ENCODE measurements at places on chromosomes 13 and 19.

DNA sequence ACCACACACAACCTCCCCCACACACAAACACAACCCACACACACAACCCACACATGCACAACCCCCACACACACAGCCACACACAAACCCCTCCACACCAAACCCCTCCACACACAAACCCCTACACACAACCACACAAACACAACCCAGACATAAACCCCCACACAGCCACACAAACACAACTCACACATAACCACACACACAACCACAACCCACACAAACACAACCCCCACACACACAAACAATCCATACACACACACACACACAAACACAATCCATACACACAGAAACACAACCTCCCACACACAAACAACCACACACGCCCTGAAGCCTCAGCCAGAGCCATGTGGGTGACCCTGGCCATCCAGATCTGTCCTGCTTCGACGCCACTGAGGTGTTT is 30.0 kb upstream of the ISYNA1 start:
- no peak for DNase-seq

GRCh38 chr19:15769586-15769985 is 17.9 kb upstream of the OR10H5 start:
- no peak for DNase-seq

DNA sequence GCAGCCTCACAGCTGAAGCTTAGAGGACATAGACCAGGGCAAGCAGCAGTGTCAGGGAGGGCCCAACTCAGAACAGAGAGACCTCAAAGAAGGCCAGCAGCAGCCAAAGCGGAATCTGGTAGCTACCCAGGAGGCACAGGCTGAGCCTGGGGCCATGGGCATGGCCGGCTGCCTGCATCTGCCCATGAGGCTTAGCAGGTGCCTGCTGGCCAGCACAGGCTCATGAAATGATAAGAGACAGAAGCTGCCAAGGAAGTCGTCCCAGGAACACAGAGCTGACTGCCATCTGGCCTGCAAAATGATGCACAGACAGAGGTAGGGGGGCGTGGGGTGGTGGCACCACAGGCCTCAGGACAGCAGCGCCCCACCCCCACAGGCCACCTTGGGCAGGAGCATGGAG is 29.2 kb downstream of the TUBA3C start:
- no peak for DNase-seq

GRCh38 chr13:73433890-73434289 is 375.1 kb downstream of the KLF5 start:
- no peak for DNase-seq

DNA sequence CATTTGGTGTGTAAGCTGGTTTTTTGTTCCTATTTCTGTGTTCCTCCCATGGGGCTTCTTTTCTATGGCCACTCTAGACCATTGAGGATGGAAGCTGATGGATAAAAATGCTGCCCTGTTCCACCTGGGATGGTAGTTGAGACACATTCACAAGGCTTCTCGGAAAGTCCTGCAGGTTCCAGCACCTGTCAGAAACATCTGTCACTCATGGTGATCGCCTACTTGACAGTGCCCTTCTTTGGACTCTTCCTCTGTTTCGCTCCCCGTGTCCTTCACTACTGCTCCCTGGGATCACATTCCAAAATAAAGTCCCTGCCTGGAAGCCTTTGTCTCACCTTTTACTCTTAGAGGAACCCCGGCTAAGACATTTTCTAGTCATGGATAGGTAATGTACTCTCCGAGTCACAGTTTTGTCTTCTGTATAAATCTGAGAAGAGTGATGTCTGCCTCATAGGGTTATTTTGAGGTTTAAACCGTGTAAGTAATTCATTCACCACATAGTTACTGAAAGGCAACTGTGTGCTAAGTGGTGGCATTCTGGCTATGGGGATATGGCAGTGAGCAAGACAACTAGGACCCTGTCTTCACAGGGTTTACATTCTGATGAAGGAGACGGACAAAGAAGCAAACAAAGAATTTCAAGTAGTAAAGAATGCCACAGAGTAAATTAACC is 21.0 kb downstream of the UBAC2 start:
- no peak for DNase-seq

DNA sequence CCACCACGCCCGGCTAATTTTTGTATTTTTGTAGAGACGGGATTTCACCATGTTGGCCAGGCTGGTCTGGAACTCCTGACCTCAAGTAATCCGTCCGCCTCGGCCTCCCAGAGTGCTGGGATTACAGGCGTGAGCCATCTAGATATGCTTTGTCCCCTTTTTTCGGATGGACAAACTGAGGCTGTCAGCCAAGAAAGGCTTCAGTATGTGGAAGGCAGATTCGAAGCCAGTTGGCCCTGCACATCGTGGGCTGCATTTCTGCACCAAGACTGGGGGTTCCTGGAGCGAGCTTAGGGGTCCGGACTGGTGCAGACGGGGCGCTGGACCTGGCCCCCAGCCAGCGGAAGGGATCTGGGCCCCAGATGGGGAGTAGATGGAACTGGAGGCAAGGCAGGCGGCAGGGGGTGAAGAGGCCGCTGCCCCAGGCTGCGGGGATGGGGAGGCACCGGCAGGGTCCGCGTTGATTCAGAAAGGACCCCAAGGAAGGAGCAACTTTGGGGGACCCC is 9.7 kb upstream of the JUND start:
- no peak for DNase-seq

DNA sequence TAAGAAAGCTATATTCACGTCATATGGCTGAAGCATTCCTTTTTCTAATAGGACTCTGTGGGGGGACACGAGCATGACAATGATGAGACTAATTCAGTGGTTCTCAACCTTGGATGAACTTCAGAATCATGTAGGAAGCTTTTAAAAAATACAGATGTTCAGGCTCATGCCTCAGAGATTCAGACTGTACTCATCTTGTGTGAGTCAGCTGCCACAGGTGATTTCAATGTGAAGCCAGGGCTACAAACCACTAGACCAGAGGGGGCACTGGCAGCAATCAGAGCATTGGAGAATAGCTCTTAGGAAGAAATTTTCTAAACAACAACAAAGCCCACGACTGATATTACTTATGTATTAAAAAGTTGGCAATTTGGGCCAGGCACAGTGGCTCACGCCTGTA is 91.7 kb downstream of the SERP2 start:
- DNase-seq: no peak

- no peak for DNase-seq
Observed at GRCh38 chr13:107358866-107359265, 790.9 kb upstream of the ARGLU1 start.

DNA sequence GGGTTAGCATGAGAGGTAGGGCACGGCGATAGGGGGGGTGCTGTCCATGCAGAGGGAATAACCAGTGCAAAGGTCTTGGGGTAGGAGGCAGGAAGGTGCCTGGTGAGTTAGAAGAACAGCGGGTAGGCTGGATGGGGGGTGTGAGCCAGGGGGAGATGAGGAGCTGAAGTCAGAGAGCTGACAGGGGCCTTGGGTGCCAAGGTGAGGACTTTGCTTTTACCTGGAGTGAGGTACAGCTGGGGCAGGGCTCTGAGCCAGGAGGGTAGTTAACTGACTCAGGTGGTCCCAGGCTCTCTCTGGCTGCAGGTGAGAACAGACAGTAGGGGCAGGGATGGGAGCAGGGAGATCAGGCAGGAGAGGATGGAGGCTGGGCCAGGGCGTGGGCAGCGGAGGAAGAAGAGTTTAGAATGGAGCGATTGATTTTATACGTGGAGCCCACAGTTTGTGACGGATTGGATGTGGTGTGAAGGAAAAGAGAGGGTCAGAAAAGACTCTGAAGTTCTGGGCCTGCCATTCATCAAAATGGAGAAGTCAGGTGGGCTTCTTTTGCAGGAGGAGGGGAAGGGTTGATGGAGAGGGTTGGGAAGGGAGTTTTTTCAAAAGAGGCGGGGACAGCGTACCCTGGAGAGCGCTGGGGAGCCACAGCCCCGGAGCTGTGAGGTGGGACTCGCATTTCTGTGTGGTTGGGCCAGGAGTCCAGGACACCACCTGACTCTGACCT is 1.2 kb upstream of the GRAMD1A start:
- no peak for DNase-seq

- DNase-seq: no peak
Observed at GRCh38 chr13:84917252-84917878, 881.9 kb downstream of the SLITRK6 start.

- no peak for DNase-seq
Observed at GRCh38 chr13:27933580-27934328, 14.0 kb downstream of the PDX1 start.

GRCh38 chr19:45154064-45154827 is 6.5 kb downstream of the NKPD1 start:
- DNase-seq: no peak

DNA sequence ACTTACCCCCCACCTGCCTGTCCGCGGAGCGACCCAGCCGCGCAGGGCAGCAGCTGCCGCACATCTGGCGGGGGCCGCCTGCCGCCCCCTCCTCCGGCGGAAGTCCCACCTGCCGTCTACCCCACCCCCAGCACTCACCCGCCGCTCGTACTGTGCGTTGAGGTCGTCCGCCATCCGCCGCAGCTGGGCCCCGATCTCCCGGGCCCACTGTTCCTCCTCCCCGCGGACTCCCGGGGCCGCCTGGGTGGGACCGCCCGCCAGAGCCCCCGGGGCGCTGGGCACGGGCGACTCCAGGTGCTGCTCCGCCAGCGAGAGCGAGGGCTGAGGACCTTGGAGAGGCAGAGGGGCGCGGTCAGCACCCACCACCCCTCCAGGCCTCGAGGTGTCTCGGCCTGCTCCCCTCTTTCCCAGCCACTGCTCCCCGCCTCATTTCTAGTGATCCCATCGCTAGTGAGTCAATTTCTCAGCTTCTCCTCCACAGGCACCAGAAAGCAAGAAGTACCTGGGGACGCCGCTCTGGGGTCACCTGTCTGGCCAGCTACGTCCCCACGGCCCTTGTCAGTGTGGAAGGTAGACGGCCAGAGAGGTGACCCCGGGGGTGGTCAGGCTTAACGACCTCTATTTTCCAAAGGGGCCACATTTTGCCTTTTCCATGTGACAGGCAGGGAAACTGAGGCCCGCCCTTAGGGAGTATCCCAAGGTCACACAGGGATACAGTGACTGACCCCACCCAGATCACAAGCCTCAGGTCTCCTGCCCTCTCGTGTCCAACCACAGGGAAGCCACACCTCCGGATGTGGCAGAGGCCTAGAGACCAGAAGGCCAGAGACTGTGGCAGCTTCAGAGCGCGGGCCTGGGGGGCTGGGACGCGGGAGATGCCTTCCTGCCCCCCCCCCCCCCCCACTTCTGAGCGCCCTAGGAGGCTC is 4.3 kb downstream of the BBC3 start:
- peak; percentile 35 for DNase-seq

GRCh38 chr13:101258509-101258908 is 157.8 kb downstream of the NALCN start:
- DNase-seq: no peak

DNA sequence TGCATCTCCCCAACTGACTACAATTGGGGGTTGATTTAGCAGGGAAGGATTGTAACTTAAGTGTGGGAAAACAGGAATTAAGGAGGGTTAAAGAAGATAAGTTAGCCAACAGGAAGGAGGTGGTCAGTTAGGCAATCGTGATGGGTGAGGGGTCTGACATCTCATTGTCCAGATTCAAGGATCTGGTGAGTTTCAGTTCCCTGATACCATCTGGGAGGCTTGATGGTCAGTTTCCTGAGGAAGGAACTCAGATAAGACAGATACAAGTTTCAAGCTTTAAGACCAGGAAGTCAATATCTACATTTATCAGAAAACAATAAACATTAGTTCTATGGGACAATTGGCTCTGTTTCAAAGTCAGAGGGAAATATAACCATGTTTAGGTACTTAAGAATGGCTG is 601.8 kb downstream of the SLITRK6 start:
- DNase-seq: no peak

GRCh38 chr13:89269737-89270136 is 1598.6 kb downstream of the SLITRK5 start:
- no peak for DNase-seq

DNA sequence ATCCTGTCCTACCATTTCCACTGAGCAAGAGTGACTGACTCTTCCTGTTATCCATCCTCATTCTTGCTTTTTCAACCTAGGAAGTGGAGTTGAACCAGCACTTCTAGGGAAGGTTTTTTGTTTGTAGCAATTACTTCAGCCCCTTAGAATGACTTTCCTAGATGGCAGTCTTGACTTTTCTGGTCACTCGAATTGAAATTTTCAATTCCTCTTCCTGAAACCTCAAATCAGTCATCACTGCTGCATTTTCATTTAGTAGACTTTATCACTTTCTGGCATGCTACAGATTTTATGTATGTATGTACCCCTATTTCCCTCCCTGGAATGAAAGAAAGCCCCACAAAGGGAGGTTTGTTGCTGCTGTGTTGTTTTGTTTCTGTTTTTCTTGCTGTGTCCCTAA is 915.9 kb downstream of the PCDH17 start:
- DNase-seq: no peak

GRCh38 chr19:40805258-40805868 is 6.4 kb downstream of the EGLN2 start:
- no peak for DNase-seq

GRCh38 chr13:48234566-48235340 is 1.7 kb downstream of the ITM2B start:
- no peak for DNase-seq

DNA sequence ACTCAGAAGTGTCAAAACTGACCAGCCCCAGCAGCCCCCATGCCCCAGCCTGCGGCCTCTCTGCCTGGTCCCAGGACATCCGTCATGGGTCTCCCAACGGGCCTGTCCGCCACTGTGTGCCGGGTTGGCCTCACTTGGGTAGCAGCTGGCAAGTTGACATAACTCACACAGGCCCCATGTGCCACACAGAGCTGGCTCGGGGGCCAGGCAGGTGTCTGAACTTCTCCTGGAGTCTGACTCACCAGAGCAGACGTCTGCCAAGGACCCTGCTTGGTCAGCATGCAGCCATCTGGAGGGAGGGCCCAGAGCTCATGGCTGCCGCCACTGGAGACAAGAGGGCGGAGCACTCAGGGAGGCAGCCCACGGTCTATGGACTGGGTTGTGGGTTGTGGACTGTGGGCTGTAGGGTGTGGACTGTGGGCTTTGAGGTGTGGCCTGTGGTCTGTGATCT is 32.0 kb upstream of the TMEM255B start:
- DNase-seq: no peak

- DNase-seq: no peak
Observed at GRCh38 chr13:28339419-28339818, 155.5 kb downstream of the FLT1 start.

GRCh38 chr19:17358395-17358794 is 18.7 kb downstream of the PLVAP start:
- DNase-seq: no peak

- DNase-seq: no peak
Observed at GRCh38 chr13:91540158-91540736, 141.8 kb downstream of the GPC5 start.

DNA sequence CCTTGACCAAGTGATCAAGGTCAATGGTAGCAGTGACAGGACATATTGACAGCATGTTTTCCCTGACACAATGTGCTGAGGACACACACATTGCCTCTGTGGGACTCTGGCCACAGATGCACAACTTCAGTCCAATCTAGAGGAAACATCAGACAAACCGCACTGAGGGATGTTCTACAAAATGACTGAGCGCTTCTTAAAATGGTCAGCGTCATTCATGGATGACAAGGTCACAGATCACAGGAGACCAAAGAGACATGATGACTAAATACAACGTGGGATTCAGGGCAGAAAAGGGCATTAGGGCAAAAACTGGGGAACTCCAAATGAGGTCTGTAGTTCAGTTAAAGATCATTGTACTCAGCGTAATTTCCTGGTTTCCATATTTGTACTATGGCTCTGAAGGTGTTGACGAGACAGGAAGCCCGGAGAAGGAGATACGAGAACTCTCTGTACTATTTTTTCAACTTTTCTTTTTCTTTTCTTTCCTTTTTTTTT is 20.6 kb downstream of the PBX4 start:
- no peak for DNase-seq

- peak; percentile 18 for DNase-seq
Observed at GRCh38 chr19:50565984-50566903, 2.0 kb downstream of the LRRC4B start.

All from activated CD4-positive, alpha-beta T cell treated with anti-CD3 and anti-CD28 coated beads for 24 hours (primary cell).